ENCODE measurements at places on chromosomes 16 and 17.

DNA sequence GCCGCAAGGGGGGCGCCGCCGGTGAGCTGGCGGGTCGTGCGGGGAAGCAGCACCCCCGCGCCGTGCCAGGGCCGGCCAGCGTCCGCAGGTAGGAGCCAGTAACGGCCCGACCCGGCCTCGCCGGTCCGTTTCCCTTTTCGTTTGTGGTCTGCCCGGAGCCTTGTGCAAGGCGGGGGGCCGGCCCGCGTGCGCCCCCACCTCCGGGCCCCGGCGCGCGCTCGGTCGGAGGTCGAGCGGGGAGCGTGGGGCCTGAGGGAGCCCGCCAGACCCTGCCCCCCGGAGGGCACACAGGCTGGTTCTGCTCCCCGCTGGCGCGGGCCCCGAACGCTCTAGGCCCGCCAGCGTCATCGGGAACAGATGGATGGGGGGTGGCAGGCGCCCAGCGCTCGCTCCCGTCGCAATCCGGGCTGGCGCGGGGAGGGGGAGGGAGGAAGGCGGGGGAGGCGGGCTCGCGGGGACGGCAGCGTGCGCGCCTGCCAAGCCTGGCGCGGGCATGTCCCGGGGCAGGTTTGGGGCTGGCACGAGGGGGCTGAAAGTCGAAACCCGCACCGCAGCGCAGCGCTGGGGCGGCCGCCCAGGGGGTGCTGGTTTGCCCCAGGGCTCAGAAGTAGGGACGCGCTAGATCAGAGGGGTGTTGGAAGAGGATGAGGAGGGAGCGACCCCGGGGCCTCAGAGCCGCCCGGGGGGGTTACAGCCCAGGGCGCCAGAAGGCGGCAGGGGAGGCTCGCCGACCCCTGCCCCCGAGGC lies 1.5 kb upstream of the GSE1 start:
- DNase-seq = peak; percentile 88

- DNase-seq = no peak
Measured at GRCh38 chr17:76022973-76023899, 3.9 kb downstream of the EVPL start.

DNA sequence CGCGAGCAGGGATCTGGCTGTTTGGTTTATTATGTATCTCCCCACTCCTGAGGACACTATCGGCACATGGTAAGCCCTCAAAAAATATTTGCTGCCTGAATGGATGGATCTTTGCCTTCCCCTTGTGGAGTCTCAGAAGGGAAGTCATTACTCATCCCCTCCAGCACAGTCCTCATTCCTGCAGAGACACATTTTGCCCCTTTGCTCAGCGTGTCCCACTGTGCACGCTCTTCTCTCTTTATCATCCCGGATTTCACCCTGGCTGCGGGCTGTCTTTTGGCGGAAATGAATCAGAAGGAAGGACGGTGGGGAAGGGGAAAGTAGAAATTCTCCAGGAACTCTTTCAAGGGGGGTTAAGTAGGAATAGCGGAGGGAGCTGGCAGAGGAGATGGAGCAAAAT lies 125.2 kb upstream of the CDC42EP4 start:
- peak; percentile 49 for DNase-seq

DNA sequence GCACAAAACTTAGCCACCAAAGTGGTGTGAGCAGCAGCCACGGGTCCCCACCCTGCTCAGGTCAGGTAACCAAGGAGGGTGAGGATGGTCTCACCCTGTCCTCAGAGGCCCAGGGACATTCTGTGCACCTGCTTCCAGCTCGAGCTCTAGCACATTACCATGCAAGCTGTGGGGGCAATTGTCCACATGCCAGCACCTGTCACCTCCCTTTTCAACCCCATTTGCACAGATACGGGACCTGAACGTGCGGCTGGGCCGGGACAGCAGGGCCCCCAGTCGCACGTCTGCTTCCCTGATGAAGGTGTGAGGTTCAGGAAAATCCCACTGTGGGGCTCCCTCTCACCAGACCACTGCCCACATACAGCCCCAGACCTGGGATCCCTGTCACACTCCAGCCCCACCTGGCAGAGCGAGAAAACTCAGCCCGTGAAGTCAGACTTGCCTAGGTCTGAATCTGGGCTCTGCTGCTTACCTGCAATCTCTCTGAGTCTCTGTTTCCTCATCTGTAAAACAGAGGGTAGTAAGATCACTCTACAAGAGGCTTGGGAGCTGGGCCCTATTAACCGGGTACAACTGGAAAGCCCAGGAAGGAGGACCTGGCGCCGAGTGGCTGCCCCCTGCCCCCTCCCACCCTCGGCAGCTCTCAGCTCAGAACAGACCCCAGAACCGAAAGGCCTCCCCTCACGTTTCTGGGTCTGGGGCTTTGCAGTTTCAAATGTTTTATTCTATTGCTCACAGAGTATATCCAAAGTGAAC lies 7.9 kb downstream of the WFIKKN2 start:
- DNase-seq = no peak

GRCh38 chr17:51764387-51764971 lies 394.0 kb downstream of the CA10 start:
- peak; percentile 67 for DNase-seq

GRCh38 chr16:79757163-79757562 lies 156.6 kb upstream of the MAF start:
- no peak for DNase-seq

- DNase-seq = peak; percentile 96
Measured at GRCh38 chr17:3888343-3889171, 4.3 kb downstream of the CAMKK1 start.

DNA sequence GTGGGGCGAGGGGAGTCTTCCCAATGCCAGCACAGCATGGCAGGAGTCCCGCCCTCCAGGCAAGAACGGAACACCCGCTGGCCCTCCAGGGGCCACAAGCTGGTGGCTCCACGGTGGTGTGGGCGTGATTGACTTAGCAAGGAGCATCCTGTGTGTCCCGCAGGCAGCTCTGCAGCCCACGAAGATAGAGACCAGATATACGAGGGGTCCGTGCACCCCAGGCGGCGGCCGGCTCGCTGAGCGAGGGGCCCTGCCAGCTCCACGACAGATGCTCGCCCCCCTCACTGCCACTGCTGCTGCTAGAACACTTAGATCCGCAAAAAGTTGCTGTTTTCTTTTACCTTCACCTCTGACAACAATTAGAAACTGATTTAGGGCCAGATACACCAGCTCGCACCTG lies 10.0 kb upstream of the CACNA1H start:
- no peak for DNase-seq

DNA sequence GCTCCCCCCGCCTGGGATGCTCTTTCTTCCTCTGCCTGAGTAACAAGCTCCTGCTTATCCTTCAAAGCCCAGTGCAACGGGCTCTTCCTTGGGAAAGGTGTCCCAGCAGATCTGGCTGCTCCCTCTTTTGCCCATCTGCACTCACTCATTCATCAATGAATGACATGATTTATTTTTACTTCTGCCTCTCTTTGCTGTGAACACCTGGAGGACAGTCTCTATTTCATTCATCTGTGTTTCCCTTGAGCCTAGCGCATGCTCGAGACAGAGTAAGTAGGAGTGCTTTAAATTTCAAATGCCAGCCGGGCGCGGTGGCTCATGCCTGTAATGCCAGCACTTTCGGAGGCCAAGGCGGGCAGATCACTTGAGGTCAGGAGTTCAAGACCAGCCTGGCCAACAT lies 22.0 kb upstream of the GINS2 start:
- no peak for DNase-seq

- peak; percentile 95 for DNase-seq
Measured at GRCh38 chr17:31724026-31724425, 135.0 kb downstream of the COPRS start.

DNA sequence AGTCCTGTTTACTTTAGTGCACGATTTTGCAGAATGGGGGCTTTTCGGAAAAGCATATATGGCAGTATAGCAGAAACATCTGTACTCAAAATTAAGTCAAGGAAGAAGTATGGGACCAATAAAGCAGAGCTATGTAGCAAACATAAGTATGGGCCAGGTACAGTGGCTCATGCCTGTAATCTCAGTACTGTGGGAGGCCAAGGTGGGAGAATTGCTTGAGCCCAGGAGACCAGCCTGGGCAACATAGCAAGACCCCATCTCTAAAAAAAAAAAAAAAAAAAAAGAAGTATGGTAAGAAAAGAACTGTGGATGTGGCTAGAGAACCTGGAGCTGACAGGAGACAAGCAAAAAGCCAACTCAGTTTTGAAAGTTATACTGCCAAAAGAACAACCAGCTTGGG lies 36.1 kb downstream of the ZNF652 start:
- DNase-seq = no peak

- no peak for DNase-seq
Measured at GRCh38 chr16:79066561-79066960, 534.0 kb downstream of the MAF start.
